ENCODE measurements at places on chromosomes 5 and 9.

DNA sequence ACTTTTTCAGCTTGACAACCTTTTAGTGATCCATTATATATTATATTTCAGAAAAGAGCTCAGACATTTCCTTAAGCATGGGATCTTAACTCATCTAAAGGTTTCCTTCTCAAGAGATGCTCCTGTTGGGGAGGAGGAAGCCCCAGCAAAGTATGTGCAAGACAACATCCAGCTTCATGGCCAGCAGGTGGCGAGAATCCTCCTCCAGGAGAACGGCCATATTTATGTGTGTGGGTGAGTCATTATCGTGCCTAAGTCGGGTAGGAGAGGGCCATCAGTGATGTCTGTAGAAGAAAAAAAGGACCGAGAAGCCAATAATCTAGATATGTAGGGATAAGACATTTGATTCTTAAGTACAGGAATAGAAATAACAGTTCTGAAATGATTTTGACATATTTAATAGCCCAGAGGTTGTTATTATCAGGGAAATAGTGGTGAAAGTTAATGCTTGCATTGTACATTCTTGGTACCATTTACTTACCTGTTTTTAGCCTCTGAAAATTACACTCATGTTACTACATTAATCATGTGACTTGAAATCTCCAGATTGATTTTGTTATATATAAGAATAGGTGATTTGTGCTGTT is 28.2 kb downstream of the MTRR start:
- DNase-seq, result no peak

DNA sequence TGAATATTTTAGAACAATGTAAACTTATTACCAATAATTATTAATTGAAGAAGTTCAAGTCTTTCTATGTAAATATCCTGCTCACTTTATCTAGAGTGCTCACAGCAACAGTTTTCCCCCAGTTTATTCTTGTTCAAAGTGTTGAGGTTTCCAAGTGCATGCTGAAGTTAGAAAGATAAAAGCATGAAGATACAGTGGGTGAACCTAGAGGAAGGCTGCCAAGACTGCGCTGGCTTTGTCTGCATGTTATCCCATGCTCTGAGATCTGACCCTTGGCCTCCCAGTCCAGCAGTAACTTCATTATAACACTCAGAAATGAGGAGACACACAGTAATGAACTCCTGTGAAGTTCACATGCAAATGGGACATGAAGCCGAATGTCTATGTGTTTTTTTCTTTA is 76.0 kb upstream of the PIP5K1B start:
- no peak for DNase-seq

DNA sequence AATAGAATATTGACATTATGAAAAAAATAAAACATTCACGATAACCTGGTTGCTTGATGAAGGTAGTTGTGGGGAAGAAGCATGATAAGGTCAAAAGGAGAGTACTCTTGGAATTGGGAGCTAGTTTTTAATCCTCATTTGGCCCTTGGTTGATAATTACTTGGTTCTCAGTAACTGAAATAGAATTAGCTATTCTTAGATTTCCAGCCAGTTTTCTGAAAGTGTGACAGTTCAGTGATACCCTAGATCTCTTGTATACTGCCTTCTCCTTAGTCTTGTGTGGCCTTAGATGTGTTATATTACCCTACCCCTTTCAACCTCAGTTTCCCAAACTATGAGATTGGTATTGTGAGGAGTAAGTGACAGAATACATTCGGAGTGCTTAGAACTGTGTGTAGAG is 17.4 kb downstream of the MARCHF6 start:
- no peak for DNase-seq

DNA sequence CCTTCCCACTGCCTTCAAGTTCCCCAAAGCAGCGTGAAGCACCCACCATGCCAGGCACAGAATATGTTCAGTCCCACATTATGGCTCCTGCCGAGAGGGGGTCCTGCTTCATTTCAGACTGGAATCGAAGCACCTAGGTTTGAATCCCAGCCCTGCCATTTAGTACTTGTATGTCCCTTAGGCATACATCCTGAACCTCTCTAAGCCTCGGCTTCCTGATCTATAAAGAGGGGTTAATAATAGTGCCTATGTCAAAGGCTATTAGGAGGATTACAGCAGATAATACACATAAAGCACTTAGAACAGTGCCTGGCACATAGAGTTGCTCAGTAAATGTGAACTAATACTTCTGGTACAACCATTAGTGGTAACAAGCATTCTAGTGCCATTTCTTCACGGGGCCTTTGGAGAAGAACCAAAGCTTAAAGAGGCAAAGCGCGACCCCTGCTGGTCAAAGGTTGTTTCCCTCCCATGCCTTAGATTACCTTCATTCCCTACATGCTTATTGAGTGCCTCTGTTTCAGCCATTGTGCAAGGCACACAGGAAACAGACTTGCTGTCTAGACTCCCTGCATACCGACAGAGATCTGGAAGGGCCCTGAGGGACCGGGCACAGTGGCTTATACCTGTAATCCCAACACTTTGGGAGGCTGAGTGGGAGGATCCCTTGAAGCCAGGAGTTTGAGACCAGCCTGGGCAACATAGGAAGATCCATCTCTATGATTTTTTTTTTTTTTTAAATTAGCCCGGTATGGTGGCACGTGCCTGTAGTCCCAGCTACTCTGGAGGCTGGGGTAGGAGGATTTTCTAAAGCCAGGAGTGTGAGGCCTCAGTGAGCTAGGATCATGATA is 98.3 kb downstream of the PPARGC1B start:
- DNase-seq, result peak; percentile 74

- no peak for DNase-seq
Observed at GRCh38 chr9:114861922-114862605, 56.2 kb upstream of the TNFSF15 start.

DNA sequence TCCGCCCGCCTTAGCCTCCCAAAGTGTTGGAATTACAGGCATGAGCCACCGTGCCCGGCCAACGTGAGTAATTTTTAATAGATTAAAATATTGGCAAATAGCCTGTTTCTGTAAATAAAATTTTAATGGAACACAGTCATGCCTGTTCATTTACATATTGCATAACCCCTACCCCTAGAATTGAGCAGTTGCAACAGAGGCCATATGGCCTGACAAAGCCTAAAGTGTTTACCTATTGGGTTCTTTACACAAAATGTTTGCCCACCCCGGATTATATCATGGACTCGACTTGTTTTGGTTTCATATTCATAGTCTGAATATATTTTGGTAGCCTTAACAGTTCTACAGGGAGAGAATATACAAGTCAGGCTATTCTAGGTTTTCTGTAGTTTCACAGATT is 5.3 kb downstream of the NSA2 start:
- no peak for DNase-seq

DNA sequence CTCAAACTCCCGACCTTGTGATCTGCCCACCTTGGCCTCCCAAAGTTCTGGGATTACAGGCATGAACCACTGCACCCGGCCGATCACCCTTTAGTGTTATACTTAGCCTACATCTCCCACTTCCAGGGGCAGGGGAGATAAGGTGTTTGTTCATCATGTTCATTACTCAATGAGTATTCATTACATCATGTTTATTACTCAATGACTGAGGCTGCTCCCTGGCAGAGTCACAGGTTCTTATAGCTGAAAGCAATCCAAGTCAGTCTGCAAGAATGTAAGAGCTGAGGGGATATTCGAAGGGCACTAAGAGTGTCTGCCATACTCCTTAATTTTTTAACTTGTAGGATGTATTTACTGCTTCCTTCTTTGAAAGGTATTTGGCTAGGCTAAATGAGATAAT is 214.2 kb downstream of the SPATA31D1 start:
- no peak for DNase-seq

- no peak for DNase-seq
Observed at GRCh38 chr5:76401801-76402250, 1.3 kb upstream of the IQGAP2 start.

GRCh38 chr9:136614372-136614922 is 48.3 kb upstream of the EGFL7 start:
- DNase-seq, result no peak

DNA sequence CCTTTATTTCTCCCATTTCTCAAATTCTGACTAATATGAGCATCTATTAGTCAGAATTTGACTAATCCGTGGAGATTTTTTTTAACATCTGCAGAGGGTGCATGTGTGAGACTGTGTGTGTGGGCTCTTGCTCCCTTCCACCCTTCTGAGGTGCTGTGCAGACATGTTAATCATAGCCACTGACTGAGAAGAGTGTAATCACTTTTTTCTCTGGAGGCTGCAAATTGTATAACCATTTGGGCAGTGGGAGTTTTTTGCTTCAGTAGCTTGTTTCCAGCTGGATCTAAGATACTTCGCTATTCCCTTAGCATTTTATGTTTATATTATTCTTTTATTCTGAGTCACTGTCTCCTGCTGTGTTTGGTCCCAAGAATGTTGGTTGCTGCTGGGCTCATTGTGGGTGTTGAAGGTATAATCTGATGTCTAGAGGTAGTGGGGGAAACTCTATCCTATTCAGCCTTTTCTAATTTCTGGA is 66.2 kb downstream of the ARHGEF28 start:
- DNase-seq, result no peak

GRCh38 chr5:87410931-87411330 is 1.8 kb downstream of the CCNH start:
- no peak for DNase-seq

DNA sequence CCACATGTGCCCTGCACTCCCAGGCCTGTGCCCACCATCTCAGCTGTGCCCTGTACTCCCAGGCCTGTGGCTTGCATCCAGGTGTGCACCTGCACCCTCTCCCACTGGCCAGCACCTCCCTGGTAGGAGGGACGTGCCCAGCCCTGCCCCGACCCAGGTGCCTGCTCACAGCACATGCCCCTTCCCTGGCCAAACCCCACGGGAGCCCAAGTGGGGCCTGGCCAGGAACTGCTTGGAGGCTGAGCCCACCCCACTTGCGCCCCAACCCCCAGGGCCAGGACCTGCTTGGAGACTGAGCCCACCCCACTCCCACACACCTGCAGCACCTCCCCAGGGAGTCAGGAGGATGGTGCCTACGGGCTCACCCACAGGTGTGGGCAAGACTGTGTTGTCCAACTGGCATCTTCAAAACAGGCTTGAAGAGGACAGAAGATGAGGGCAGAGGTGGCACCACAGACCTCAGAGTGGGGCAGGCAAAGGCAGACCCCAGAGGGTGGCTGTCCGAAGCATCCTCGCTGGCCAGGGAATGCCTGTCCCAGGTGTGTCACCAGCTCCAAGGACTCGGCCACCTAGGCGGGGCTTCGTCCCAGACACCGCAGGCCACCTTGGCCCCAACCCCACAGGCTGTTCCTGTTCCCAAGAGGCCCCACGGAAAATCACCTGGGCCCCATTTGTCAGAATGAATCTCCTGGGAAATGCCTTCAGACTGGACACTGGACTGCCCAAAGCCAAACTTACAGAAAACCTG is 10.8 kb downstream of the ZDHHC11B start:
- DNase-seq, result no peak

DNA sequence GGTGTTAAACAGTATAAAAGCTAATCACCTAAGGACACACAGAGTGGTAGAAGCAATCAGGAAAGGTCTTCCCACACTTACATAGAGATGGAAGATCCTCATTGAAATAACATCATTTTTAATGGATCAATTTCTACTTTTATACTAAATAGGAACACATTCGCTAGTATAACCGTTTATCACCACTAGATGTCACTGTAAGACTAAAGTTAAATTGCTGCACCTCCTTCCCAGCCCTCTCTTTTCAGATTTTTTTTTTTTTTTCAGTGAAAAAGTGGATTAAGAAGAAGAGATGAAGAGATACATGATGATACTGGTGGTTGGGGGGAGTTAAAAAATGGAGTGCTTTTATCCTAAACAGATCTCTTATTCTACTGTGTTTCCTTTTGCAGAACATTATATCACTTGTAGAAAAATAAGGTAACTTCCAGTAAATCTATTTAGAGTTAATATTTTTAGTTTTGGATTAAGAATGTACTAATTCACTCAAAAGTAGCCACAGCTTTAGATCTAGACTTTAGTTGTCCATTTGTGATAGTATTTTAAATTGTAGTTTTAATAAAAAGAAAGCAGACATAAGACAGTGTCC is 116.9 kb upstream of the ARRDC3 start:
- DNase-seq, result no peak

GRCh38 chr5:963673-964531 is 44.7 kb upstream of the NKD2 start:
- no peak for DNase-seq

GRCh38 chr5:126525630-126526245 is 69.3 kb downstream of the ALDH7A1 start:
- DNase-seq, result no peak

- DNase-seq, result no peak
Observed at GRCh38 chr5:179836225-179837019, 15.7 kb downstream of the SQSTM1 start.

DNA sequence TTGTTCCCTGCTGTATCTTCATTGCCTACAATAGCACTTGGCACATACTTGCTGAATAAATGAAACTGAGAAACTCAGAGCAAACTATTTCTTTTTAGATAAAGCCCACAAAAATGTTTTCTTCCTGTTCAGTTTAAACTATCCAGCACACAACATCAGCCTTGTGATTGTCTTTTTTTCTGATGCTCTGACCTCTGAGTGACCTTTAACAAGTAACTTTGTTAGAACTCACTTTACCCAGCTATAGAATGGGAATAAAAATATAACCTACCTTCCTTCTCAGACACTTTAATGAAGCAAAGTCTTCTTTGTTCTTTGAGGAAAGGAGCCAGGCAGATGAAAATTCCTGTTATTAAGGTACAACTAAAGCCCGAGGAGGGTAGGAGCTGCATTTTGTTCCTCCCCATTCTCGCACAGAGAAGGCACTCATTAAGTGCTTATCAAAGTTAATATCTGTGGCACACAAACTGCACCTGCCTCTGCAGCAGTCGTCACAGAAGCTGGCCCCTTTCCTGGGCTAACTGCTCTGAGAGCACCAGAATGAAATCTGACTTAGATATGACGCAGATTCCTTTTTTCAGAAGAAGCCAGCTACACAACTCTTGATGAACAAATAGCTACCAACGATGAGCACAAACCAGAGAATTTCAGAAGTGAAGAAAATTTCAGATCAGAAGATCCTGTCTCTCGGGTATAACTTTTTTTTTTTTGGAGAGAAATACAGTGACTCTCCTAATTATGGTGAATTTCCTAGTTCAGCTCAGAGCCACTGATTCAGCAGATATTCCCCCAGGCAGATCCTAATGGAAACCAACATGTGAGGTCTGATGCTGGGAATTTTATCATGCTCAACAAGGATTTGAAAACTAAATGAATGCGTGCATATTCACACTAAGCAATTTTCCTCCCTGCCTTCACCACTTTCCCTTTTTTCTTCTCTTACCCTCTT is 31.0 kb upstream of the NR3C1 start:
- DNase-seq, result no peak

- DNase-seq, result no peak
Observed at GRCh38 chr5:100787648-100788047, 115.4 kb downstream of the ST8SIA4 start.

GRCh38 chr9:102237520-102237919 is 499.1 kb upstream of the GRIN3A start:
- DNase-seq, result no peak

- no peak for DNase-seq
Observed at GRCh38 chr5:66273121-66273520, 129.0 kb downstream of the SREK1 start.
